Activated CD4-positive, alpha-beta memory T cell treated with anti-CD3 and anti-CD28 coated beads for 36 hours (primary cell): ENCODE measurements at places on chromosomes 16 and 17. TPM values are rescaled to one million over a fixed set of nuclear protein-coding genes. Genes with fewer than 3 reads are reported as not detected.

KRTAP1-5 gene
- not detected for total RNA-seq

GRCh38 chr17:68399638-68400403, 57.5 kb downstream of the WIPI1 start:
- peak overlapping the region; percentile 45 for H3K4me3 ChIP-seq
- no peaks in the 10 kb centered on the region for H3K27me3 ChIP-seq
- H3K27ac ChIP-seq = peak overlapping the region; percentile 87
- peaks cover 20% of the 10 kb centered on the region for H3K36me3 ChIP-seq
- H3K4me1 ChIP-seq = peaks cover 37% of the 10 kb centered on the region

DNA sequence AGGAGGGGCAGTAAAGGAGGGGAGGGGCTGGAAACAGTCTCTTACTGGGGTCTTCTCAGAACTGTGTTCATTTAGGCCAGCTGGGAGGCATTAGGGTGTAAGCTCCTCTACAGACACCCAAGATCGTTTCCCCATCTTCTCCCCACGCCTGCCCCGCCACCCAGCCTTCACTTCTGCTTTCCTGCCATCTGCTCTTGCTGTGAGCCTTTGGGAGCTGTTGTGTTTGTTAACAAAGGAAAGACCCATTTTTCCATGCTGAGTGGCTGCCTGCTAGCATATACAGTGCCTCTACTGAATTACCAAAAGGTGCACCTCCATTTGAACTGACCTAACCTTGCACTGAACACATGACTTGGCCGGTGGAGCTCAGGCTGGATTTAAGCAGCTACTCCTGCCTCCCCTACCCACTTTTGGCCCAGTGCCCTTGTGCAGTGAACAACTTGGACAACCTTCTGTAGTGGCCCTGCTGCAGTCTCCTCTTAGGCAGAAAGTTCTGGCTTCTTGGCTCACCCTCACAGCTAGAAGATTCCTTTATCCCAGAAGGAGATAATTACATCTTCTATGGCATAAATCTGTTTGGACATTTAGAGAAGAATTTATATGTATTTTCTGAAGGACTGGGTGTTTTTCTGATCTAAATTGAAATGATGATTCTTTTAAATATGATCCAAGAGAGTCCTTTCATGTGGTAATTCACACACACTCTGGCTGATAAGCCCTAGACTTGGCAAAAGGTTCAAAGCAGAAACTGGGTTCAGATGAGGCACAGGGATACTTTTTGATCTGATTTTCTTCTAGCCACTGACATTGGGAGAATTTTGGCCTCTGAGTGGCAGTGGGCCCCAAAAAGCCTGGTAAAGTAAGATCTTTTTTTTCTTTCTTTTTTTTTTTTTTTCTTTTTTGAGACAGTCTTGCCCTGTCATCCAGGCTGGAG, 81.9 kb upstream of the HNF1B start:
- H3K4me1 ChIP-seq = peaks cover 10% of the 10 kb centered on the region
- DNase-seq = no peak
- H3K27me3 ChIP-seq = peaks cover 11% of the 10 kb centered on the region
- no peak overlapping the region for H3K4me3 ChIP-seq
- H3K27ac ChIP-seq = no peak overlapping the region

KRTAP4-3 gene
- total RNA-seq = not detected

PTX4 gene
- total RNA-seq = not detected

FOXN1 gene
- total RNA-seq = not detected
